AG20443 (cell line): ENCODE measurements at places on chromosomes 5 and 9.

DNA sequence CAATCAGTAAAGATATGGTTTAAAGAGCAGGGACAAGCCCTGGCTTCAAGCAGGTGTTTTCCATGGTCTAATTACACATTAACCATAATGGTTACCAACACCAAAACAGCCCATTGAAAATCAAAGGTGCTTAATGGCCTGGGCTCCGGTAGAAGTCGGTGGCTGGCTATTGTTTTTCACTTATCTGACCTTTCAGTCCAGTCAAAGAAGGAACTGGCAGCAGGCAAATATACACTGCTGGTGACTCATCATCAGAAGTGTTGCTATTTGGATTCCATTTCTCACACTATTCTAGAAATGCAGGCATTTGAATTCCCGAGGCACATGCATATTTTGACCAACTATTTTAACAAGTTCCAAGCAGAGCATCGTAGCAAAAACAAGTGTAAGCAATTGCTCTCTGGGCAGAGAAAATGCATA lies 26.3 kb upstream of the GABRP start:
- peak; percentile 55 for DNase-seq

- no peak for DNase-seq
These were observed 411.0 kb downstream of the MAT2B start for GRCh38 chr5:163916376-163916775.

DNA sequence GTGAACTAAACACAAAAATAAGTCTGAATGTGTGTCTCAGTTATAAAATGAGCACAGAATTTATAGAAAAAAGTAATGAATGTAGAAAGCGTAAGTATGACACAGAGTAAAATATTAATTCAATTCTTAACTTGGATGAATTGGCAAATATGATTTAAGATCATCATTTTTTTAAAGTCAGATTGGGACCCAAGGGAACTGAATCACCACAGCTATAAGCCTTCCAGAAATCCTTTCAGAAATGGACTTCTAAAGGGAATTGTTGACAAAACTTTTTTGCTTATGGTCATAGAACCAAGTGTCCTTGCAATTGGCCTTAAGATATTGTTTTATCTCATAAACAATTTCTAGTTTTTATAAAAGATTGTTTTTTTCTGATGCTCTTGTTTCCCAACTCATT lies 495.1 kb upstream of the DAB2 start:
- no peak for DNase-seq

- DNase-seq: no peak
These were observed 11.6 kb downstream of the RPL37 start for GRCh38 chr5:40823459-40823858.

DNA sequence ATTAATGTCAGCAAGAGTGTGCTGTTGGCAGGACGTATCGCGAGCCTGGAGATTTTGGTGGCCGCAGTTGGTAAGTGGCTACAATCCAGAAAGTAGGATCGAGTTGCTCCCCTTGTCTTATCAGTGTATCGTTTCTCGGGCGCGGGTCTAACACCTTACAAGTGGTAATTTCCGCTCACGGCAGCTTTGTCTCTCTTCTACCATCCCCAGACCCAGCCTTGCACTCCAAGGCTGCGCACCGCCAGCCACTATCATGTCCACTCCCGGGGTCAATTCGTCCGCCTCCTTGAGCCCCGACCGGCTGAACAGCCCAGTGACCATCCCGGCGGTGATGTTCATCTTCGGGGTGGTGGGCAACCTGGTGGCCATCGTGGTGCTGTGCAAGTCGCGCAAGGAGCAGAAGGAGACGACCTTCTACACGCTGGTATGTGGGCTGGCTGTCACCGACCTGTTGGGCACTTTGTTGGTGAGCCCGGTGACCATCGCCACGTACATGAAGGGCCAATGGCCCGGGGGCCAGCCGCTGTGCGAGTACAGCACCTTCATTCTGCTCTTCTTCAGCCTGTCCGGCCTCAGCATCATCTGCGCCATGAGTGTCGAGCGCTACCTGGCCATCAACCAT lies 1.1 kb downstream of the PTGER4 start:
- peak; percentile 12 for DNase-seq

GRCh38 chr9:135498381-135499126 lies 1.9 kb upstream of the MRPS2 start:
- DNase-seq: no peak

GRCh38 chr5:170137694-170138214 lies 32.1 kb downstream of the FOXI1 start:
- DNase-seq: no peak

DNA sequence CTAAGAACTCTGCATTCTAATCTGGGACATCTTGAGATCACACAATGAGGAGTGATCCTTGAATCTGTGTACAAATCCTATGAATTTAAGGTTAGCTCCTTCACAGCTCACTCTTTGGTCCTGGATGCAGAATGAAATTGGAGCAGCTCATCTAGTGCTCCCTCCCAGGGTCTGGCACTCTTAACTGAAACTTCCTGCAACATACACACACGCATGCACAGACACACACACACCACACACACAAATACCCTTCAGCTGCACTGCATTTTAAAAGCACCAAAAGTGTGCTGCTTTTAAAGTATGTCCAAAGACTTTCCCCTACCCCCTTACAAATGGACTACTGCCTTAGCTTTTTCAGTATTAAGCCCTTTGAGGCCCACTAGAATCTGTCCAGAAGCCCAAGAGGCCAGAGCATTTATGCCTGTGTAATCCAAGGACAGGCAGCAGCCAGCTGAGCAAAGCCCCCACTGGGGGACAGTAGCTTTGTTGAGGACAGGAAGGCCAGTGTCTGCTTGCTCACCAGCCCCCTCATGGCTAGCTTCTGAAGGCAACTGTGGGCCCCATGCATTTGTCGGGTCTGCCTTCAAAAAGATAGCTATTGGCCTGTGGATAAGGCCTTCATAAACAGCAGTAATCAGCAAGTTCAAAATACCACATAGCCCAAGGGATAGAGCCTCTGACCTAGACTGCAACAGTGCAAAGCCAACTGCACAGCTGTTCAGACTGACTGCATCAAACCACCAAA lies 43.6 kb downstream of the CDO1 start:
- DNase-seq: no peak

DNA sequence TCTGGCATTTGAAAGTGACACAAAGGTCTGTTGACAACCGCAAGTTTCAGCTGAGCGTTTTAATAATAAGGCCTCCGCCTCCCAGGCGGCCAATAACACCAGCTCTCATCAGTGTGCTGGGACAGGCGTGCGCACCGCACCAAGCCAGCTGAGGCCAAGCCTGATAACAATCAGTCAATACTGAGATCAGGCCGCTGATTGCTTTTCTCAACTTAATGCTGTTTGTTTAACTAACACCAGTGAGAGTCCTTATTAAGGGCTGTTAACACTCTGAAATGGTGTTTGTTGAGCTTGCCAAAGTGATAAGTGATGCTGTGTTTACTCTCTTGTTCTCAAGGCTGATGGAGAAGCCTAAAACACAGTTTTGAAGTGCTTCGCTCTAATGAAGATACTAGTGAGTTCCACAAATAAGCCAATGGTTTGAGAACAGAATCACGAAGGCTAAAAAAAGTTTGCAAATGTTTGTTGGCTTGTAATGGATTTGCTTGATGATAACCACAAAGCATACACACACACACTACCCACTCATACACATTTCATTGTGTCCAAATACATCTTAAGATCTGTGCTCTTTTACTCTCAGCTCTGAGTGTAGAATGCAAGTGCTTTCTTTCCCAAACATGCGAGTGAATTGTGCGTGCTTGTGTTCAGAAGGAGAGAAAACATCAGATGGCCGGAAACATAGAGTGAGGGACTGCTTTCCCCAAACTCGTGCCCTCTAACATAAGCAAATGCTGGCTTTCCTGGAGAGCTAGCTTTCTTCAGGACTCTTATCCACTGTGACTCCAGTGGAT lies 330.4 kb upstream of the KLF4 start:
- no peak for DNase-seq

GRCh38 chr5:107670087-107670931 lies 428 bp downstream of the EFNA5 start:
- peak; percentile 41 for DNase-seq

DNA sequence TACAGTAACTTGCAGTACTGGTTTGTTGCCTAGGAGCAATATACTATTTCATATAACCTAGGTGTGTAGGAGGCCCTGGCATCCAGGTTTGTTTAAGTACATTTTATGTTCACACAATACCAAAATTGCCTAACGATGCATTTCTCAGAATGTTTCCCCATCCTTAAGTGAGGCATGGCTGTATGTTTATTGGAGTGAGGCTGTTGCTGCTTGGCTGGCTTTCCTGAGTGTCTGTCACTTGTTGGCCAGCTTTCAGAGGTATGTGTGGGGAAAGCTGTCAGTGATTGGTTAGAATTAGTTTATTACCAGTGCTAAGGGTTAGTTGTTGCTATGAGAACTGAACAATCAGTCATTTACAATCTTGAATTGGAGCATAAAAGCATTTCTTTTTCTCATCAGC lies 154.1 kb upstream of the CDH12 start:
- DNase-seq: no peak

GRCh38 chr9:127989094-127989493 lies 8.3 kb upstream of the EEIG1 start:
- no peak for DNase-seq

DNA sequence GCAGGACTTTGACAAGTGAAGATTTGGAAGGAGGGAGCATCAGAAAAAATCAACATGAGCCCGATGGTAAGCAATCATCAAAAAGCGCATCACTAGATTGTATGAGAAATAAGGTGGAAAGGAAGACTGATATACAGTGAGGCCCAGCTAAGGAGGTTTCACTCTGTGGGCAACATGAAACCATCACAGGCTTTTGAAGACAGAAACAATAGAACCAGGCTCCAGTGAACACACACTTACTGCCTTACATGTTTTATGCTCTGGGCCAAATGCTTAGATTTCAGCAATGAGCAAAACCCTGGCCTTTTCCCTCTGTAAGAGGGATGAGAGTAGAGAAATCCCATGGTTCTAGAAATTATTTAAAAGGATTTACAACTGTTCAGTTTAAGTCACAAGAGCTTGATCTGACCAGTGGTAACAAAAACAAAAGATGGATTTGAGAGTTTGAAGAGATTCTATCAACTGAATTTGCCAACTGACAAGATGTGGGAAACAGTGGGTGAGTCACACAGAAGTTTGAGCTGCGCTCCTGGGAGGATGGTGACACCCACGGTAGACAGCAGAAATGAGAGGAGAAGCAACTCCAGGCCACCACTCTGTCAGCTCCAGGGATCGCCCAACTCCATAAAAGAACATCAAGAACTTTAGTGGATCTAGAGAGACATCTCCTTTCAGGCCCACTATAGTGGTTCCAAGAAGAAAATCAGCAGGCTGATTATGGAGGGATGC lies 261.8 kb downstream of the MCTP1 start:
- DNase-seq: no peak

DNA sequence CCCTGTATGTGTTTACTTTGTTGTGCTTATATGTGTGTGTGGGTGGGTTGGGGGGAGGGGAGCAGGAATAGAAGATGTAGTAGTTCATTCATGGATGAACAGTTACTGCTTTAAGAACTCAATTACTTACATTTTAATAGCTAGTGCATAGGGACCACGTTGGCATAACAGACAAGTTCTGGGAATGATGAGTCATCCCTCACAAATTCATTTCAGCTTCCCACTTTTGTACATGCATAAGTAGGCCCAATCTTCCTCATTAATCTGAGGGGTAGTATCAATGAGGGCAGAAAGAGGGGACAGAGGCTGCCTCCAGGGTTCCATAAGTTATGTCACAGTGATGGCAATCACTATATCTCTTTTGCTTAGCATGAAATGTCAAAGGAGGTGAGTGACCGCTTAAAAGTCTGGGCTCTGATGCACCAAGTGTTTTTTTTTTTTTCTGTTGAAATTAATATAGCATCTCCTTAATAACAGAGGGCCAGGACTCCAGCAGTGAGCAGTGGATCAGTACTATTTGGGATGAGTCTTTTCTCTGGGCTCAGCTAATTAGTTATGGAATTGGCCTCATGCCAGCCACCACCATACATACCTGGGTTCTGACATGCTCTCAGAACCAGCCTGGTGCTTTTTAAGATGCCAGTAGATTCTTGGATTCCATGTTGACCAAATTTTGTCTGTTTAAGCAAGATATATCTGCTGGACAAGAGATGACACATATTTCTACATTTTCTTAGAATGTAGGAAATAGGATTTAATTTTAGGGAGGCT lies 37.1 kb downstream of the PRDM6 start:
- DNase-seq: peak; percentile 29

GRCh38 chr5:93034621-93035590 lies 546.1 kb downstream of the NR2F1-AS1 start:
- no peak for DNase-seq

- no peak for DNase-seq
These were observed 42.9 kb upstream of the MTMR12 start for GRCh38 chr5:32355686-32356085.

DNA sequence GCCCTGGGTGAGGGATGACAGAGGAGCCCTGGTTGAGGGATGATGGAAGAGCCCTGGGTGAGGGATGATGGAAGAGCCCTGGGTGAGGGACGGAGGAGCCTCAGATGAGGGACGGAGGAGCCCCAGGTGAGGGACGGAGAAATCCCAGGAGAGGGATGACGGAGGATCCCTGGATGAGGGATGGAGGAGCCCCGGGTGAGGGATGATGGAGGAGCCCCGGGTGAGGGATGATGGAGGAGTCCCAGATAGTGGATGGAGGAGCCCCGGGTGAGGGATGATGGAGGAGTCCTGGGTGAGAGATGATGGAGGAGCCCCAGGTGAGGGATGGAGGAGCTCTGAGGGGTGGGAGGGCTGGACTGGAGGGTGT lies 10.9 kb downstream of the PHF2 start:
- no peak for DNase-seq

- DNase-seq: no peak
These were observed 101.5 kb downstream of the DENND1A start for GRCh38 chr9:123828449-123828848.

GRCh38 chr9:32525709-32526030 lies 326 bp downstream of the RIGI start:
- no peak for DNase-seq

- DNase-seq: no peak
These were observed 472.6 kb downstream of the PRR16 start for GRCh38 chr5:120936652-120937051.

DNA sequence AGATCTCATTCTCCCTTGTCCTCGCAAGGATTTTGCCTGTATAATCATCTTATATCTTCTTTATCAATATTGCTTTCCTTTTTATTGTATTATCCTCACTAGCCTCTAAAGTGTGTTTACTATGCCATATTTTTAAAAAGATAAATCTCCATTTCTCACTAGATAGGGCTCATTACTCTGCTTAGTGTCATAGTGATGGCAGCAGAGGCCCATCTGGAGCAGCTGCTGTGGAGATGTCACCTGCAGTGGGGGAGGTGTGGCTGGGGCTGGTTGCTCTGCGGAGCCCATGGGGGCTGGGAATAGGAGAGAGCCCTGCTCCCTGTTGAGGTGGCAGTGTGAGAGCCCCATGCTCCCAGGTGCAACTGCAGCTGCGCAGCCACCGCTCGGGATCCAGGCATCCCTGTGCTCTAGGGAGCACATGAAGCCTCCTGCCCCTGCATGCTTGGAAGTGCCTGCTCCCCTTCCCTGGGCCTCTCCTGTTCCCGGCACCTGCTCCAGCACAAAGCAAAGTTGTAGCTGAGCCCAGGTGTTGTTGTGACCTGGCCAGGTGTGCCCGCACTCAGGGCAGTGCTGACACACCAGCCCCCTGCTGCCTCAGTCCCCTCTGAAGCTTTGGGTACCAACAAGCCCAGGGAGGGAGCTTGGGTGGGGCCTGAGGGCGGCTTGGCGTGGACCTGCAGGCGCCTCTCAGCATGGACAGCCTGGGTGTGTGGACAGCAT lies 144.6 kb upstream of the MRPS30 start:
- DNase-seq: no peak

- DNase-seq: no peak
These were observed 357.1 kb downstream of the TRIM32 start for GRCh38 chr9:117044241-117044640.
